Immature natural killer cell (primary cell): ENCODE measurements at places on chromosomes 4 and X.

- no peak for DNase-seq
Measured at GRCh38 chr4:73776321-73776729, 36.0 kb downstream of the CXCL8 start.

DNA sequence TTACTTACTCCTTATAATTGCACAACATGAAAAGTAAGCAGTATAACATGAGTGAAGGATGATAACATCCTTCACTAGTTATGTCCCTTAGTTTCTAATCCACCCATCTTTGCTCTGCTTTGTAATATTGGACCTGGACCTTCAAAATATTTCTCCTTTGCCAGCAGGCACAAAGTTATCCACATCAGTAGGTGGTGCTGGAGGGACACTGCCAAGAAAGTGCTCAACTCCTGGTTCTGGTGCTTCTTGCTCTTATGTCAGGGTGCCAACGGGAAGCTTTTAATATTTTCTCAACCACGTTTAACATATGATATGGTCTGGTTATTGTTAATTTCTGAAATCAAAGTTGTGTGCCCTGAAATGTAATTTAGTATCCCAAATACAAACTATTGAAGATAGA is 49.1 kb downstream of the TMEM165 start:
- no peak for DNase-seq

DNA sequence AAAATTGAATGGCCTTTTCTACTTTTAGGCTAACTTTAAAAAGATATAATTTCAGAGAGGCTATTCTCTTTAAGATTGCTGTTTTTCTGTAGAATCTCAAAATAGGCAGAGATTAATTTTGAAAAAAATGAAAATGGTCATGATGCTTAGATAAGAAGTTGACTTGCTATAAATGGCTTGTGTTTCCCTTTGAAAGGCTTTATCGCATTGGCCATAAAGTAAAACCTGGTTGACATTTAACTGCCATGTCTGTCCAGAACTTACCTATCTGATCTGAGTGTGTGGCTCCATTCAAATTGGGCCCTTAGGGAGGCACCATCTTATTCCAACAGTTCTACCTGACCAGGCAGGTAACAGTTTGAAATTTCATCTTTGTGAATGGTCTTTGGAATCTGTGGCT is 56.1 kb downstream of the AFF2 start:
- DNase-seq: no peak

- no peak for DNase-seq
Measured at GRCh38 chr4:794900-795725, 30.8 kb downstream of the CPLX1 start.

DNA sequence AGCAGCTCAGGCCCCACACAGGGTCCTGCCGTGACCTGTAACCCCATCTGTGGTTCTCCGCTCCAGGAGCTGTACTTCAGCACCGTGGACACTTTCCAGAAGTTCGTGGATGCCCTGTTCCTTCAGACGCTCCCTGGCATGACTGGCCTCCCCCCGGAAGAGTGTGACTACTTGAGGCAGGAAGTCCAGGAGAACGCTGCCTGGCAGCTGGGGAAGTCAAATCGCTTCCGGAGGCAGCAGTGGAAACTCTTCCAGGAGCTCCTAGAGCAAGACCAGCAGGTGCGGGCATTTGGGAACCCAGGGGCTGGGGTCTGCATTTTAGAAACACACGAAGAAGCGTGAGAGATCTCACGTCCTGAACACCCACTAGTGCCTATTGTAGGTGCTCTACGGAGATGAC is 72.5 kb downstream of the EVC start:
- no peak for DNase-seq

GRCh38 chr4:80112236-80112635 is 39.2 kb upstream of the ANTXR2 start:
- DNase-seq: no peak

DNA sequence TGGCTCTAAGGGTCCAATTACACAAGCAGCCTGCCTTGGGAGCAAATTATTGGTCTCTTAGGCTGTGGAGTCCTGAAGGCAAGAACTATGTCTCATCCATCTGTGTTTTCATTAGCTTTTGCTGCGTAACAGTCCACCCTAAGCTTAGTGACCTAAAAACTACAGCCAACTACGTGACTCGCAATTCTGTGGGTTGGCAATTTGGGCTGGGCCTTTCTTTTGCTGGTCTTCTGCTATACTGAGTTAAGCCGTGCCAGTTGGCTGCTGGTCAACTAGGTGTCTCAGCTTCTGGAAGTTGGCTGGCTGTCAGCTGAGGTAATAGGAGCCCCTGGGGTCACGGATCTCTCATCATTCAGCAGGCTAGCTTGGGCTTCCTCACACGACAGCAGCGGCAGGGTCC is 205.6 kb upstream of the S100G start:
- DNase-seq: no peak

DNA sequence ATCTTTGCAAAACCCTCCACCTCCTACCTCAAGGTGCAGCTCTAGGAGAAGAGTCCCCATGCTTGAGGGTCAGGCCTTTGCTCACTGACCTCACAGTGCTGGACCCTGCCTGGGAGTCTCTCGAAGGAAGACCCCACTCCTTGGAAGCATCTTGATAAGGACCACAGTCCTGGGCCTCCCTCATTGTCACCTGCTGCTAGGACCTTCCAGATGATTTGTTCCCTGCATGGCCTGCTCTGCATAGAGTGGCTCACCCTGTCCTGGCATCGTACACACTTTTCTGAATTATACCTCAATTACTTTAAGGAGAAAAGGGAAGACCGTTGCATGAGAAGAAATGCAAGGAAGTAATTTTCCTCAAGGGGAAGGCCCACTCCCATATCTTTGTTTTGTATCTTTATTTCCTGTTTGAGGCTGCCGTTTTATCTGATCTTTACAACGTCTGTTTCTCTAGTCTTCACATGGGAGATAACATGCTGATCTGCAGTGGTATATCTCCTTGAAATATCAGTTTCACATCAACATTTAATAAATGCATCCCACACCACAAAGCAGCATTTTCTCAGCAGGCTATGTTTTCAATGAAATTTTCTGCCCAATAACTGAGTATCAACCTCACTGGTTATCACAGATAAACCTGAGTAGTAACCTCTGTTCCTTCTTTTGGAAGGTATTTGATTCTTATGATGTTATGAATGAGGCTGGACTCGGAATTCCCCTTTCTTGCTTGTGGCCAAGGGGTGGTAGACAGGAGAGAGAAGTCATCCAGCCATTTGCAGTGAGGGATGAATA is 15.0 kb upstream of the AKAP17A start:
- no peak for DNase-seq

GRCh38 chr4:188691811-188692210 is 552.6 kb downstream of the TRIML1 start:
- DNase-seq: no peak

GRCh38 chr4:48130100-48130499 is 4.0 kb downstream of the TXK start:
- no peak for DNase-seq

DNA sequence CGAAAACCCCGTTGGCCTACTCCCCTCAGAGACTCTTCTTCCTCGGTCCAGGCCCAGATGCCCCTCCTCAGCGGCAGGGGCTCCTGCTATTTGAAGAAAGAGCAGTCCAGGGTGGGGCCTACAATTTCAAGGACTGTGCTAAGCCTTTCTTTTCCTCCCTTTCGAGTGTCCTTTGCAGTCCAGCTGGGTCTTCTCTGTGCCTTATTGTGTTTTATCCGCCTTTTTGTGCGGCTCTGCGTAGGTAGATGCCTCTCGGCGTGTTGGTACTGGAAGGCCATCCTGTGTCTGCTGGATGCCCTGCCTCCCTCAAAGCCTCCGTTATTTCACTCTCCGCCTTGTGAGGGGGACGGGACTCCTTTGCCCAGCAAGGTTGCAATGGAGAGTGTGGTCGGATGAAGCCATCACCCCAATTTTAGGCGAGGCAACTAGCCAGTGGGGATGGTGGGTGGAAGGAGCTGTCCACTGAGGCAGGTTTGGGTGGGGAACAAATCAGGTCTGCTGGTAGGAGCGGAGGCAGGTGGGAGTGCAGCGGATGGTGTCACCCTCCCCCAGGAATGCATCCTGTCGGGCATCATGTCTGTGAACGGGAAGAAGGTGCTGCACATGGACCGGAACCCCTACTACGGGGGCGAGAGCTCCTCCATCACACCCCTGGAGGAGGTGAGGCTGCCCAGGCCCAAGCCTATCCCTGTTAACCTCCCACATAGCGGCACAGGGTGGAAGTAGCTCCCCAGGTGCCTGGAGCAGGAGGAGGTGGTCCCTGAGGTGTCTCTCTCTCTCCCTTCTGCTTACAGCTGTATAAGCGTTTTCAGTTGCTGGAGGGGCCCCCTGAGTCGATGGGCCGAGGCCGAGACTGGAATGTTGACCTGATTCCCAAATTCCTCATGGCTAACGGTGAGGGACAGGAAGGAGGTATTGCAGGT is 1.3 kb downstream of the GDI1 start:
- DNase-seq: no peak
